ENCODE measurements at places on chromosomes 16 and 17.
A peak's percentile ranks its signal among the peaks of the same experiment; 100 is the strongest.

DNA sequence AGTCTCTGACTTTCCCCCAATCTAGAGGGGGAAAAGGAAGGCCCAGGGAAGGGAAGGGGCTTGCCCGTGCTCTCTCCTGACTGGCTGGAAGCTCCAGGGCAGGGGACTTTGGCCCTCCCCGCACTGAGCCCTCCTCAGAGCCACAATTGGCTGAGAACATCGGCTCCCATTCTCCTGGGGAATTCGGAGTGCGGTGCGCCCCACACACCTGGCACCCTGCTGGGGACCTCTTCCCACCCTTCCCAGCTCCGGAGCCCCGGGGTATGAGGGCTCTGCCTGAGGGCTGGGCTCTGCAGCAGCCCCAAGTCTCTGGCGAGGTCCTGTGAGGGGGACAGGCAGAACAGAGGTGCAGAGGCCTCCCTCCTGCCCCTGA is 36.0 kb downstream of the PIMREG start:
- ATAC-seq = no peak

DNA sequence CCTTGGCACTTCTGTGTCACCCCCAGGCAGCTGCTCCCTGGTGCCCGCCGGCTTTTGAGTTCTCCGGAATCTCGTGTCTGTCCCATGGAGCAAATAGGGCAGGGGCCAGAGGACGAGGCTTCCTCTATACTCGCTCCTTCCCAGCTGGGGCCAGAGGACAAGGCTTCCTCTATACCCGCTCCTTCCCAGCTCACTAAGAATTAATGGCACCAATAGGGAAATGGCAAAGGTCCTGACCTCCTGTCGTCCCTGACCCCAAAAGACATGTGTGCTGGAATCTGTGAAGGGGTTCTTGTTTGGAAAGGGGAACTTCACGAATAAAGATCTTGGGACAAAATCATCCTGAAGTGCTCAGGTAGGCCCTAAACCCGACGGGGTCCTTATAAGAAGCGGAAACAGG is 7.6 kb downstream of the SGSH start:
- no peak for ATAC-seq

DNA sequence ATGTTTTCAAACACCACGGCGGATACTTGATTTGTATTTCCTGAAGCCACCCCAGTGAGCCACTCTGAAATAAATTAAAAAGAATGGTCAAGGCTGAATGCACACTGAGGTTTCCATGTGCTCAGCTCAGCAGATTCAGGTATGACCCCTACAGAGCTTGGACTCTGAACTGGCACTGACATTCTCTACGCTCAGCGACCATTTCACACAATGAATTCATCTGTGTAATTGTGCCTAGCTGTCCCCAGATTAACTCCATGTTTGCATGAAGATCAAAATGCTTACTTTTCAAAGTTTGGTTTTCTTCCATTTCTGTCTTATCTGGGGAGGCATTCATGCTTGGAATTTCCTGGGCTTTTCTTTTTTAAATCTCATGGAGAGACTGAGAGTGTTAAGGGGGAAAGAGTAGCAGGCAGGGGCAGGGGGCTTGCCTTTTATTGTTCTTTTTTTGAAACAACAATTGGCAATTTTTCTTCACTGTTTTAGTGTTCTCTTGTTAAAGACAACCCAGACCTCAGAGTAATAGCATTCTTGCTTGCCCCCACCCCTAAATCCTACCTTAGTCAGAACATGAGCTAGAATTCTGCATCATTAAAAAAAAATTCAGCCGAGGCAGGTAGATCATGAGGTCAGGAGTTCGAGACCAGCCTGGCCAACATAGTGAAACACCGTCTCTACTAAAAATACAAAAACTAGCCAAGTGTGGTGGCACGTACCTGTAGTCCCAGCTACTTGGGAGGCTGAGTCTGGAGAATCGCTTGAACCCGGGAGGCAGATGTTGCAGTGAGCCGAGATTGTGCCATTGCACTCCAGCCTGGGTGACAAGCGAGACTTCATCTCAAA is 85.5 kb upstream of the HNF1B start:
- ATAC-seq = peak; percentile 67

DNA sequence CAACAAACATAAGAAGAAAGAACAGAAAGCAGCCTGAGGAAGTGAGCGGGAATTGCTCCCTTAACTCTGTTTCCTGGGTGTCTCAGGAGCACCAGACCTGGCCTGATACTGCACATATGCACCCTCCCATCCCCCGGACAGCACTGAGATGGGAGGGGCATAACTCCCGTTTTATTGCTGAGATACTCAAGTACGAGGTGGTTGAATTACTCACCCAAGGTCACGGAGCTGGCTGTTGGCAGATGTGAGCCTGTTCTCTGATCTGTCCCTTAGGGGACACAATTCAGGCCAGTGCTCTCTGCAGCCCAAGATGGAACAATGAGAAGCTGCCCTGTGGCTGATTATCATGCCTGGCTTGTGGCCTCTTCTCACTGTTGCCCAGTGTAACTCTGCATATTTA is 9.1 kb upstream of the MED9 start:
- ATAC-seq = no peak

DNA sequence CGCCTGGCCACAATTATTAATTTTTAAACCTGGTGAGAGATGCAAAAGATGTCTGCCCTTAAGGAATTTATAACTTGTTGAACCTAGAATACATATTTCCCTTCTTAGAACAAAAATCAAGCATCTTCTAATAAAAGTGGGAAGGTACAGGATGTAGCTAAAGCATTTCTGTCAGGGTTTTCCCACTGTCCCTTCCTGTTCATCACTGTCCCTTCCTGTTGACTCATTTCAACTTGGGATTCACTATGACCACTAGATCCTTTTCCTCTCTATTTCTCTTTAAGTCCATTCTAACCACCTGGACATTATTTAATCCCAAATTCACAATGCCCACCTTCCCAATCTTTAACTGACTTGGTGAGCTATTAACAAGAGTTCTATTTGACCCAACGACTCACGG is 33.9 kb upstream of the CDRT4 start:
- no peak for ATAC-seq

DNA sequence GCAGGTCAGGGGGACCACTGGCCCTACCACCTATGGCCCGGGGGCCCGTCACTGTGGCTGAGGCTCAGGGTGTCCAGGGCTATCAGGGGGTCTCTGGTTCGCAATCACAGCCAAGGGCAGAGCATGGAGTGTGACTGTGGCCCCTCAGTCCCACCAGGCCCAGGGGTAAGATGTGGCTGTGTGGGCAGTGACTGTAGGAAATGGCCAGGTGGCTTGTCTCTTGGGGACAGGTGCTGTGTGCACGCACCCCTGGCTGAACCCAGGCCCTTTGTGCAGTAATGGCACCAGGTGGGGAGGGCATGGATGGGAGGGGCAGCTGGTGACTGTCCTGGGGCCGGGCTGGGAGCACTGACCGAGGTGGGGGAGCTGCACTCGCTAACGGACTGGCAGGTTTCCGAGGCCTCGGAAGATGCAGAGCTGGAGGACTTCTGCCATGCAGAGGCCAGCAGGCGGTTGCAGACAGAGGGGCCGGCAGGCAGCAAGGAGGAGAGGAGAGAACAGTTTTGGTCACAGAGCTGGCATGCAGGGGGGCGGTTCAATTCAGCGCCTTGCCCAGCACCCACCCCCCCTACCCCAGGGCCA is 18.8 kb downstream of the IL34 start:
- ATAC-seq = no peak

- ATAC-seq = no peak
Measured at GRCh38 chr16:15610369-15610871, 32.5 kb downstream of the MARF1 start.

- no peak for ATAC-seq
Measured at GRCh38 chr17:17572010-17572785, 19.3 kb downstream of the PEMT start.

GRCh38 chr16:73234496-73234895 is 186.6 kb upstream of the ZFHX3 start:
- ATAC-seq = no peak

DNA sequence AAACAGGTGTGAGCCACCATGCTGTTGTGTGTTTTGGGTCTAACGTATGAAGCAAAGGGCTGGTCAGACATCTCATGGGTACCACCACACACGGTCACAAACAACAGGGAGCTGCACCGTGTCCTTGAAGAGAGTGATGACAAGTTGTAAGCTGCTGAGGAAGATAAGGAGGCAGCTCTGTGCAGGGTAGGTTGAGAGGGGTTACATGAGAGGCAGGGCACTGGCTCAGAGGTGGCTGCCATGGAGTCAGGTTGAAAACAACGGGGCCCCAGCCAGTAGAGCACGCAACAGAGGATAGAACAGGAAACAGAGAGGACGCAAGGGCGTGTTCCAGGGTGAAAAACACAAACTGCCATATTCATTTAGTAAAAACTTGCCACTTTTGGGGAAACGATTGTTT is 52.2 kb downstream of the TRARG1 start:
- ATAC-seq = no peak

DNA sequence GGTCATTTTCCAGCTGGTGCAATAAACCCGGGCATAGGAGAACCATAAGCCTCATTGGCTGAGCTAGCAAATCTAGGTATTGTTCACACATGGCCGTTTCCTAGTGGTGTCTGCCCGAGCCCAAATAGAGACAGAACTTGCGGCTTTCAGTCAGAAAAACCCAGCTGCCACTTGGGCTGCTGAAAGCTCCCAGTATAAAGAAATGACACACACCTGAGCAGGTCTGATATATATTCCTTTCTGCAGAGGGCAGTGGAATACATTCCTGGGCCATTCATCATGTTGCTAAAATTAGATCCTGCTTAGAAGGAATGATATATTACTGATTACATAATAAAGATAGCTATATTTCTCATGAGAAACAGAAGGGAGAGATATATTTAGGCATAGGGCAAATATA is 83.9 kb upstream of the IRX5 start:
- no peak for ATAC-seq

DNA sequence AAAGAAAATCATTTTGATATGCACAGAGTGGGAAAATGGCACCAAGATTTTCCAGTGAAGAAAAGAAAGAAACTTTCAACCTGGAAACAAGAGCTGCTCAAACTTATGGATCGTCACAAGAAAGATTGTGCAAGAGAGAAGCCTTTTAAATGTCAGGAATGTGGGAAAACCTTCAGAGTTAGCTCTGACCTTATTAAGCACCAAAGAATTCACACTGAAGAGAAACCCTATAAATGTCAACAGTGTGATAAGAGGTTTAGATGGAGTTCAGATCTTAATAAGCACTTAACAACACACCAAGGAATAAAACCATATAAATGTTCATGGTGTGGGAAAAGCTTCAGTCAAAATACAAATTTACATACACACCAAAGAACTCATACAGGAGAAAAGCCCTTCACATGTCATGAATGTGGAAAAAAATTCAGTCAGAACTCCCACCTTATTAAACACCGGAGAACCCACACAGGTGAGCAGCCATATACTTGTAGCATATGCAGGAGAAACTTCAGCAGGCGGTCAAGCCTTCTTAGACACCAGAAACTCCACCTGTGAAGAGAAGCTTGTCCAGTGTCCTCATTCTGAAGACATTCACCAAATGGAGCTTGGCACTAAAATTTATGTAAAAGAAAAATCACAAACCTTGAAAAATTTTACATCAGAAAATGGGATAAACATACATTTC is 12.2 kb downstream of the ZNF75A start:
- ATAC-seq = no peak

- no peak for ATAC-seq
Measured at GRCh38 chr16:4160658-4161430, 44.6 kb upstream of the ADCY9 start.

DNA sequence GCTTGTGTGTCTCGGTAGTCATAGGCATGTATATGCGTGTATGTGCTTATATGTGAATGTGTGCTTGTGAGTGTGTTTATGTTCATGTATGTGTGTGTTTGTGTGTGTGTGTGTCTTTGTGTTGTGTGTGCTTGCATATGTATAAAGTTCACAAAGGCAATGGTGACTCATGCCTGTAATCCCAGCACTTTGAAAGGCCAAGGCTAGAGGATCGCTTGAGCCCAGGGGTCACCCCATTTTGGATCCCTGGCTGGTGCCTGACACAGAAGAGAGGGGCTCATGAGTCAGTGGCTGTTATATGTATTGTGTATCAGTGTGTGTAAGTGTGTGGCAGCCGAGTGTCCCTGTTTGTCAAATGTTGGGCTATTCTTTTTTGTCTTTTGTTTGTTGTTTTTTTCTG is 69.3 kb downstream of the ABCC1 start:
- ATAC-seq = no peak

DNA sequence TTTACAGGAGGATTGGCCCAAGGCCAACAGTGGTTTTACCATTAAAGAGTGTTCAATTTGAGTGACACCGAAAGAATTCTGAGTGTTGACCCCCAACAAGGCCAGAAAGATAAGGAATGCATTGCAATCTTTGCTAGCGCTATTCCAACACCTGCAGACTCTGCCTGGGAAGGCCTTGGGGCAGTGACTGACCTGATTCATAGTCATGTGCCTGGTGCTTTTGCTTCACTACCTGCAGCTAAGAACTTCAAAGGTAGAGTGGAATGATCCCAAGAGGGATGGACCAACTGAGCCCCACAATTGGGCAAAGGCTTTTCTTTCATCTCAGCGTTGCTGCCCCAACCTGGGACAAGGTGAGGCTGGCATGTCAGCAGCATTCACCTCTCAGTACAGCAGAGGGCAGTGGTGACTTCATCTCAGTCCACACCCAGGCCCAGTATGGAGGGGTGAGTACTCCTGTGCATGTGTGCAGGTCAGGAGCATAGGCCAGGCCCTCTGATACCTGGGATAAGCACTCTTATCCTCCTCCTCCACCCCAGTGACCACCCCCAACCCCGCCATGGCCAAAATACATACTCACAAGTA is 149.6 kb upstream of the GNAO1 start:
- ATAC-seq = peak; percentile 78

- ATAC-seq = no peak
Measured at GRCh38 chr17:49454050-49454449, 39.4 kb upstream of the PHB1 start.

- ATAC-seq = no peak
Measured at GRCh38 chr17:82415786-82416185, 2.4 kb upstream of the HEXD start.

DNA sequence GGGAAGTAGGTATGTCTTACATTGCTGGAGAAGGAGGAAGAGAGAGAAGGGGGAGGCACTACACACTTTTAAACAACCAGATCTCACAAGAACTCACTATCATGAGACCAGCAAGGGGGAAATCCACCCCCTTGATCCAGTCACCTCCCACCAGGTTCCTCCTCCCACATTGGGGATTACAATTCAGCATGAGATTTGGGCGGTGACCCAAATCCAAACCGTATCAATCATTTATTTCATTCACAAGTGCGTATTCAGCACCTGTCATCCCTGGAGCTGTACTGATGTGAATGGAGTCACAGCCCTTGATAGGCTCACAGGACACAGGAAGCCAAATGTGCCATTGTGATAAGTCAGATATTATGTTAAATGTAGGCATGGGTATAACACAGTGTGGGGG is 228.3 kb upstream of the HSBP1 start:
- ATAC-seq = no peak

DNA sequence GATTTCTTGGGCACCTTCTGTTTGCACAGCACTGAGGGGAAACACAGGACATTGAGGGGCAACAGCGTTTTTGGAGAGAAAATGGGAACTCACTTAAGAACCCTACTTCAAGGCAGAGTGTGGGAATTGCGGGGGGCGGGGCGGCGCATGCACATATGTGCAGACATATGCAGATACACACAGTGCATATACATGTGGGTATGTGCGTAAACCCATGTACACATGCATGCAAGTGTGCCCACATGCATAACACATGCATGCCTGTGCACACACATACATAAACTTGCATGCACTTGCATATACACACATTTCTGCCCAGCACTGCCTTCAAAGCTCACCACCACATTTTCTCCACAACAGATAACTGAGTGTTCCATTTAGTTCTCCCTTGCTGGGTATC is 32.4 kb downstream of the NLRC5 start:
- no peak for ATAC-seq

GRCh38 chr16:24999856-25000461 is 15.2 kb downstream of the ARHGAP17 start:
- ATAC-seq = no peak

Data from stimulated activated memory B cell treated with anti-CD40 and anti-IgM and Interleukin-4, amounts not matched to agents 10 μg/mL and 1 μg/mL and 100 μg/mL, for 72 hours (primary cell).